ENCODE measurements at places on chromosomes 6 and 20. TPM values are rescaled to one million over a fixed set of nuclear protein-coding genes. Genes with fewer than 3 reads are reported as not detected.

- H3K4me1 ChIP-seq, result peaks cover 17% of the 10 kb centered on the region
- no peak for DNase-seq
- no peaks in the 10 kb centered on the region for H3K27me3 ChIP-seq
- no peaks in the 10 kb centered on the region for H3K36me3 ChIP-seq
- no peak overlapping the region for H3K27ac ChIP-seq
These were observed 23.6 kb downstream of the STXBP5 start for GRCh38 chr6:147227770-147228320.

GRCh38 chr20:47764154-47764733, 21.0 kb downstream of the SULF2 start:
- H3K4me3 ChIP-seq, result no peak overlapping the region

GRCh38 chr6:117521791-117522502, 39.5 kb downstream of the DCBLD1 start:
- no peaks in the 10 kb centered on the region for H3K27me3 ChIP-seq
- DNase-seq, result no peak

- no peaks in the 10 kb centered on the region for H3K36me3 ChIP-seq
- no peaks in the 10 kb centered on the region for H3K27me3 ChIP-seq
- no peak overlapping the region for H3K27ac ChIP-seq
- no peak overlapping the region for H3K4me3 ChIP-seq
- H3K4me1 ChIP-seq, result peaks cover 34% of the 10 kb centered on the region
- no peak for DNase-seq
These were observed 64.4 kb downstream of the TPD52L1 start for GRCh38 chr6:125217992-125218391.

DNA sequence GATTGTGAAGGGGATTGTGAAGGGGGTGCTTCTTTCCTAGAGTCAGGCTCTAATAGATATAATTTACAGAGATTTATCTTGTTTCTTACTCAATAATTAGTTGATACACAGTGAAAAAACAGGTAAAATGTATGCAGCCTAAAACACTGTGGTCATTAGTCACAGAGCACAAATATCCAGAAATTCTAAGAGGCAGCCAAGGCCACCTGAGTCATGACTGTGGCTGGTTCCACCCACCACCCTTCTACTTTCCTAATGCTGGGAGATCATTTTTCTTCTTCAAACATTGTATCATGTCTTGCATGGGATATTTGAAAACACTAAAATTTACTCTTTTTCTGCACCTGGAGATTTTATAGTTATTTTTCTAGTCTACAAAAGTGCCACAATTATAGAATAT, 181.6 kb downstream of the OTOR start:
- no peaks in the 10 kb centered on the region for H3K36me3 ChIP-seq
- H3K27me3 ChIP-seq, result no peaks in the 10 kb centered on the region
- no peak overlapping the region for H3K4me3 ChIP-seq
- DNase-seq, result peak; percentile 51
- H3K4me1 ChIP-seq, result no peaks in the 10 kb centered on the region

DNA sequence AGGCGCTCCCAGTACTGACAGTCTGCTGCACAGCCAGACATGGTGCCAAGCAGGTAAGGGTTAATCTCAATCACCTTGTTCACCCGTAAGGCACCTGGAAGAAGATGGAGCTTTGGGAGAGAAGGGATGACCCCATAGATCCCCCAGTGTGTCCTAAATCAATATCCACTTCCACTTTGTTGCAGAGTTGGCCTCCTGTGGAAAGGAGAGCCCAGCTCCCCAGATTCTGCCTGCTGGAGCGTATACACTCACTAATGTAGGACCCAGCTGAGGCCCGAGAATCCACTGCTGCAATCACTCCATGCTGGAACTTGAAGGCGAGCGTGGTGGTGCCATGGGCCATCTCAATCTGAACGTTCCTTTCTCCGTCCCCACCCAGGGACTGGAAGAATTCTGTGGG, 1.2 kb downstream of the PSMB8 start:
- DNase-seq, result no peak
- H3K4me1 ChIP-seq, result peaks cover 29% of the 10 kb centered on the region
- no peak overlapping the region for H3K4me3 ChIP-seq
- no peaks in the 10 kb centered on the region for H3K27me3 ChIP-seq
- no peak overlapping the region for H3K27ac ChIP-seq

DNA sequence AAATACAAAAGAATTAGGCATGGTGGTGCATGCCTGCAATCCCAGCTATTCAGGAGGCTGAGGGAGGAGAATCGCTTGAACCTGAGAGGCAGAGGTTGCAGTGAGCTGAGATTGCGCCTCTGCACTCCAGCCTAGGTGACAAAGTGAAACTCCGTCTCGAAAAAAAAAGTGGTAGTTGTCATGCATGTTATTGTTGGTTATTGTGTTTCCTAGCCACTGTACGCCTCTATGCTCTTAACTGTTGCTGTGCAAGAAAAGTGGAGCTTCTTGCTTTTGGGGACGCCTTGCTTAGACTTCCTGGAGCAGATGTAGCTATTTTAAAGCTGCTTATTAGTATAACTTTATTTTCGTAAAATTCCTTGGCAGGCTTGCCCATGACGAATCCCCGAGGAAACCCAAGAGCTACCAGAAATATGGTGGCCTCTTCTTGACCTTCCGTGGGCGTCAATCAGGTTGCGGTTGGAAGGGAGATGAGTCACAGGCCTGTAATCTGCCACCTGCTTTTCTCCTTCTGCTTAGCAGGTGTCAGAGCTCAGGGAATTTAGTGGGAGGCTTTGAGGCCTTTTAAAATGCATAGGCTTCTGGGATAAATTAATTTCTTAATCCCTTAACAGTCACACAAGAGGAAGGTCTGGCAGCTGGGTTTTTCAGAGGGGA, 17.3 kb downstream of the GABRR2 start:
- no peaks in the 10 kb centered on the region for H3K4me1 ChIP-seq
- H3K4me3 ChIP-seq, result no peak overlapping the region
- no peak overlapping the region for H3K27ac ChIP-seq
- H3K36me3 ChIP-seq, result no peaks in the 10 kb centered on the region

- H3K27ac ChIP-seq, result no peak overlapping the region
- DNase-seq, result no peak
- H3K4me1 ChIP-seq, result no peaks in the 10 kb centered on the region
- peaks cover 12% of the 10 kb centered on the region for H3K27me3 ChIP-seq
These were observed 4.6 kb downstream of the PTGIS start for GRCh38 chr20:49563015-49563980.

DNA sequence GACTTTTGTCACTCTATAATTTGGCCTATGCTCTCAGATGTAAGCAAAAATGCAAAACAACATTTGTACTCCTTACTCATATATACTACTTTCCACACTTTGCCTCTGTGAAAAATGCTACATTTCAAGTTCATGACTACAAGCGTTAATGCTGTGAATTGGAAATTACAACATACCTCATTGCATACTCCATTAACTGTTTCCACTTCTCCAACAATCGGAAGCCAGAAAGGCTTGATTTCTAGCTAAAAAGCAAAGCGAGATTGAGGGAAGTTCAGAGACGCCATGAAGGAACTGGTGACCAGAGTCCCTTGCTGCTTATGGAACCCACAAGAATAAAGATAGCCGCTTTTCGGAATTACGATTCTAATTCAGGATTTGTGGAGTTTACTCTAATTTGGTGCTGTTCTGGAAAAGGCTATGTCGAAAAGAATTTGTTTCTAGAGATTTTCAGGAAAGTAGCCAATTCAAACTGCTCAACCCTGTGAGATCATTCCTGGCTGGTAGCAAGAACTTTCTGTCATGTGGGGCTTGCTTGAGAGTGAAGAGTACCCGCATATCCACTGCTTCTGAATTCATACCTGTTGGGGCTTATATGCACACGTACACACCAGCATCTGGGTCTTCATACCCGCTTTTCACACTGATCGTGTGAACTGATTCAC, 98.0 kb upstream of the CITED2 start:
- H3K27me3 ChIP-seq, result no peaks in the 10 kb centered on the region
- H3K36me3 ChIP-seq, result no peaks in the 10 kb centered on the region
- H3K27ac ChIP-seq, result peak overlapping the region; percentile 84
- peaks cover 11% of the 10 kb centered on the region for H3K4me1 ChIP-seq
- DNase-seq, result no peak

GRCh38 chr20:4858000-4858399, 136.3 kb downstream of the PRND start:
- DNase-seq, result no peak
- H3K27me3 ChIP-seq, result no peaks in the 10 kb centered on the region
- no peaks in the 10 kb centered on the region for H3K4me1 ChIP-seq
- no peak overlapping the region for H3K27ac ChIP-seq

DNA sequence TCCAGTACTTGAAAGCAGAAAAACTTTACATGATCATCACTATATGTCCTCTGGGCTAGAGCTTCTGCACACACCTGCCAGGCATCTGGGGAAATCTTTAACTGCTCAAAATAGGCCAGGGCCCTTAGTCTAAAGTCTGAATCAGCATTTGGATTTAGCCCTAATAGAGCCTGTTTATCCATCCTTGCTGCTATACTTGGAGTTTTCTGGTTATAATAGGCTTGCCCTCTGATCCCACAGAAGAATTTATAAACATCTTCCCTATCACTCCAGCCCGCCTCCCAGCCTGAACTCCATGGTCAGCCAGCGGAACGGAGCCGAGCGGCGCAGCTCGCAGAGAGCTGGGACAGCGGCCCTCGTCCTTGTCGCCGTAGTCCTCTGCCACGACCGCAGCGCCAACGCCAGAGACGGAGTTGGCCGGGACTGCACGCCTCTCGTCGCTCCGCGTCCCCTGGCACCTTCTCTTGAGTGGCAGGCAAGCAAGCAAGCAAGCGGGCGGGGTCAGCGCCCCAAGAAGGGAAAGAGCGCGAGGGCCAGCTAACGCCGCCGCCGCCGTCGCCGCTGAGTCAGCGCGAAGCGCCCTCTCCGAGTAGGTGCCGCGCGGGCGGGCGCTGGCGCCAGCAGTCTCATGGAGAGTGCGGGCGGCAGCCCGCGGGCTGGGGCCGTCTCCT, 25.4 kb upstream of the ASIP start:
- H3K27me3 ChIP-seq, result no peaks in the 10 kb centered on the region
- no peak overlapping the region for H3K27ac ChIP-seq
- no peak overlapping the region for H3K4me3 ChIP-seq

GRCh38 chr20:36572701-36573102, 695 bp upstream of the TGIF2 start:
- peak overlapping the region; percentile 61 for H3K4me3 ChIP-seq
- peak overlapping the region; percentile 74 for H3K27ac ChIP-seq
- no peaks in the 10 kb centered on the region for H3K27me3 ChIP-seq
- peak; percentile 38 for DNase-seq

- H3K4me3 ChIP-seq, result no peak overlapping the region
- no peaks in the 10 kb centered on the region for H3K4me1 ChIP-seq
- H3K36me3 ChIP-seq, result no peaks in the 10 kb centered on the region
- H3K27me3 ChIP-seq, result no peaks in the 10 kb centered on the region
These were observed 59.8 kb downstream of the SOD2 start for GRCh38 chr6:159633196-159633595.

- no peak overlapping the region for H3K27ac ChIP-seq
- DNase-seq, result no peak
- H3K4me3 ChIP-seq, result no peak overlapping the region
- H3K36me3 ChIP-seq, result no peaks in the 10 kb centered on the region
These were observed 57.6 kb downstream of the MEP1A start for GRCh38 chr6:46850792-46851191.

- no peaks in the 10 kb centered on the region for H3K27me3 ChIP-seq
- no peak for DNase-seq
- no peaks in the 10 kb centered on the region for H3K36me3 ChIP-seq
- no peak overlapping the region for H3K4me3 ChIP-seq
- no peaks in the 10 kb centered on the region for H3K4me1 ChIP-seq
These were observed 16.8 kb upstream of the PHACTR3 start for GRCh38 chr20:59587570-59587969.

GRCh38 chr6:166703149-166703710, 76.2 kb upstream of the RPS6KA2 start:
- H3K4me3 ChIP-seq, result no peak overlapping the region
- H3K27me3 ChIP-seq, result no peaks in the 10 kb centered on the region
- no peaks in the 10 kb centered on the region for H3K36me3 ChIP-seq
- no peak for DNase-seq
- no peak overlapping the region for H3K27ac ChIP-seq
- no peaks in the 10 kb centered on the region for H3K4me1 ChIP-seq

DNA sequence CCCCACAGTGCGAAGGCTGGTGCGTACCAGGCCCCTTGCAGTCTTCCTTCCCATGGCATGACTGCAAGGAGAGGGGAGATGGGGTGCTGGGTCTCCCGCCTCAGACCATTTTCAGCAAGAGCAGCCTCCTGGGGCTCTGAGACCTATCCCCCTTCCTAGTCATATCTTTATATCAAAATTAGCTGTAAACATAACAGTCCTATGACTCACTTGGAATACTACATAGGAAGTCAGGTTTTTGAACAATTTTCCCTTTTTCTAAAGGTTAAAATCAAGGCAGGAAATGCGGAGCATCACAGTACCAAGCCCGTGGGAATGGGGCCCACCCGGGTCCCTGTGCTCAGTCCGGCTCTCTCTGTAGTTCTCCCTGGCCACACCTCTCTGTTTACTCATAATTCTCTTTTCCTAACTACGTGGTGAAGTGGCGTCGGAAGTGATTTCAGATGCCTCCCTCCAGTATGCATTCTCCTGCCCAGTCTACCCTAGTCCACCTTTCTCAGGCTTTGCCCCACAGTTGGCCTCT, 109.8 kb upstream of the TMEM170B start:
- no peaks in the 10 kb centered on the region for H3K27me3 ChIP-seq
- no peak for DNase-seq
- no peak overlapping the region for H3K4me3 ChIP-seq
- H3K27ac ChIP-seq, result peak overlapping the region; percentile 67
- no peaks in the 10 kb centered on the region for H3K36me3 ChIP-seq

GRCh38 chr6:163943607-163944385, 529.3 kb downstream of the QKI start:
- DNase-seq, result no peak
- no peaks in the 10 kb centered on the region for H3K27me3 ChIP-seq
- no peak overlapping the region for H3K27ac ChIP-seq
- no peaks in the 10 kb centered on the region for H3K4me1 ChIP-seq
- no peak overlapping the region for H3K4me3 ChIP-seq

Gene GRIK2
- 1.1 TPM for total RNA-seq

Gene SOX18
- 45.2 TPM for total RNA-seq

Gene PACRG
- total RNA-seq, result 6.1 TPM

Gene DLL1
- 6.6 TPM for total RNA-seq

Gene OR2H2
- not detected for total RNA-seq

Gene APCDD1L
- total RNA-seq, result 0.96 TPM

Gene LATS1
- total RNA-seq, result 26.3 TPM

Gene RAET1G
- 11.6 TPM for total RNA-seq

Gene SRMS
- total RNA-seq, result not detected

Gene GTSF1L
- total RNA-seq, result not detected

Gene PLCB1
- 33.0 TPM for total RNA-seq

Gene TAGAP
- total RNA-seq, result 7.3 TPM

Gene IL17F
- total RNA-seq, result not detected

All from adrenal gland (tissue), 19 donors.